PC-9 (cell line): ENCODE measurements at places on chromosomes 2 and 18. TPM values are rescaled to one million over a fixed set of nuclear protein-coding genes. Genes with fewer than 3 reads are reported as not detected.
A peak's percentile ranks its signal among the peaks of the same experiment; 100 is the strongest.

Gene FSHR
- total RNA-seq: not detected in 2 replicates

- DNase-seq: no peak
These were observed 818.6 kb upstream of the RAB6C start for GRCh38 chr2:129160879-129161278.

DNA sequence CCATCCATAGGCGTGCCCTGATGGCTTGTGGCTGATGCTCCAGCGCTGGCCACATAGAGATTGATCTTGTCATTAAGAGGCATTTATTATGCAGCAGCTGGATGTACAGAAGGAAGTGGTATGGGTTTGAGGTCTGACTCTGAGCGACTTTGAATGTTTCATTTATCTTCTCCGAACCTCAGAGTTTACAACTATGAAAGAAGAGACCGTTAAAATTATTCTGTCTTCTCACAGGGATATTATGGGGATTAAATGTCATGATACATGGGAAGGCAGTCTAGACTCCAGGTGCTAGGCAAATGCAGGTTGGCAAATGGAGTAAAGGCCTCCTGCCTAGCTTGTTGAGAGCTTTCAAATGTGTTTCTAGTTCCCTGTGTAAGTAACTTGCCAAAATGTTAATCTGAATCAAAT, 30.3 kb downstream of the MOGAT1 start:
- DNase-seq: no peak

Gene ANKRD62
- 0.20 TPM in 1 of 2 replicates, not detected in the other for total RNA-seq

DNA sequence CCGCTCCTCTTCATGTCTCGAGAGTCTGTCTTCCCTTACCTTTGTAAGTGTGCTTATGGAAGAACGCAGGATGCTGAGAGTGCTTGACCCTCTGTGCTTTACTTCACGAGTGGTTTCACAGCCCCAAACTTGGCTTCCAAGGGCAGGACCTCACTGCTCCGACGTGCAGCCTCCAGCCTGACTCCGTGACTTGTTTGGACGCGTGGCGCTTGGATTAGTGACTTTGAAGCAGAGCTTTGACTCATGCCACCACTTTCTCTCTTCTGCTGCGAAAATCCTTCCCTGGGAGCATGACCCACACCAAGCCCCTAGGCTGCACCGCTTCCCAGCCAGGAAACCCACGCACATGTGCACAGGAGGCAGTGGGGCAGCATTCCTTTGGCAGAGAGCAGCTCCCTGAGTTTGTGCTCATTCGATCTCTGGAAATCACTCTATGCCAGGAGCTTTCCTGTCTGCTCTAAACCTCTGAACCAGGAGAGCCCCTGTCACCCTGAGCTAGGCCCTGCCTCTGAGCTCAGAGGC, 207.8 kb upstream of the HS6ST1 start:
- DNase-seq: no peak

GRCh38 chr2:75632091-75632701, 14.4 kb upstream of the MRPL19 start:
- peak; percentile 24 for DNase-seq

Gene ZNF638
- 109 and 122 TPM in 2 replicates for total RNA-seq
